ENCODE measurements at places on chromosomes 3 and 15.

DNA sequence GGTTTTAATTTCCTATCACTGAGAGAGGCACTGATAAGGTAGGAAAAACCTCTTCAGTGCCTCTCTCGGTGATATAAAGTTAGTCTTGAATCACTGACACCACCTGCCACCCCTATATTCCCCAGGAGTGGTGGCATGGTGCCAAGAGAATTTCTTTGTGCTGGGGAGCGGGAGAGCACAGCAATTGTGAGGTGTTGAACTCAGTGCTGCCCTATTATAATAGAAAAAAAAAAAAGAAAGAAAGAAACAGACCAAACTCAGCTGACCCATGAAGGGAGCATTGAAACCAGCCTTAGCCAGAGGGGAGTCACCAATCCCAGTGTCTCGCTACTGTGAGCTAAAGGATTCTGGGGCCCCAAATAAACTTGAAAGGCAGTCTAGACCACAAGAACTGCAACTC lies 201.4 kb upstream of the STT3B start:
- peak; percentile 90 for DNase-seq

GRCh38 chr3:39413691-39414420 lies 7.3 kb downstream of the RPSA start:
- DNase-seq: no peak

DNA sequence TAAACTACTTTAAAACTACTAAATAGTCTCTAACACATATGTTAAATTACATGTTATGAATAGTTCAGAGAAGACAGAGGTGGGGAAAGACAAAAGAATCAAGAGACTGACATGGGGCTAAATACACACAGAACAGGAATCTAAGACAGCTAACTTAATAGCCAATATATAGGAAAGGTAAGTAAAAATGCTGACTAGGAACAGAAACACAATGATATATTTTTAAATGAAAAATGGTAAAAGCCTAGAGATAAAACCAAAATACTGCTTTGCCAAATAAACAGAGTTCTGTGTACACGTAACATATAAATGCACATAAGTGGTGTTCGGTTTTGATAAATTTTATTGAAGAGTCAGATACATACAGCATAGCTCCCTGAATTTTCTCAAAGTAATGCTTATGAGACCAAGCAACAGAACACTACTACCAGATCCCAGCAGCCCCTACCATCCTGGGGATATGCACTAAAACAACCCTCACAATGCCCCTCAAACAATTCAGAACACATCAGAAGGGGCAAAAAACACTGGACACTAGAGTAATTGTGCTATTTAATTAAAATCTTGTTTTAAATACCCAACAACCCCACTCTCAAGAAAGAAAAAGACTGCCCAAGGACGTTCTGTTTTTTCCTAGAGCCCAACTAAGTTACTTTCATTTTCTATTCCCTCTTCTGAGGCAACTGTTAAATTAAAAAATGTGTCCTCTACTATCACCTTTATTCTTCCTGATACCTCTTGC lies 121.1 kb downstream of the ADAM10 start:
- DNase-seq: no peak

GRCh38 chr3:94011233-94011711 lies 17.1 kb downstream of the STX19 start:
- no peak for DNase-seq

DNA sequence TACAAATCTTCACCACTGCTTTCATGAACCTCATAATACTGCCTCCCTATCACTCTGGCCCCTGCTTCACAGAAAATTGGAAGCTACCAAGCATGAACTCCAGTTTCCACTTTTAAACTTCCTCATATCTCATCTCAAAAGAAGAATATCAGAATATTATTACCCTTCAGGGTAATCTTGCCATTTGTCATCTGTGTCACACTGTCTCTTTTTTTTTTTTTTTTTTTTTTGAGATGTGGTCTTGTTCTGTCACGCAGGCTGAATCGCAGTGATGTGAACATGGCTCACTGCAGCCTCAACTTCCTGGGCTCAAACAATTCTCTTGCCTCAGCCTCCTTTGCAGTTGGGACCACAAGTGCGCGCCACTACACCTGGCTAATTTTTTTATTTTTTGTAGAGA lies 80.4 kb upstream of the TCF12 start:
- no peak for DNase-seq

- no peak for DNase-seq
Measured at GRCh38 chr3:29397406-29397805, 116.5 kb downstream of the RBMS3 start.

- no peak for DNase-seq
Measured at GRCh38 chr3:179147514-179147872, 664 bp upstream of the PIK3CA start.

DNA sequence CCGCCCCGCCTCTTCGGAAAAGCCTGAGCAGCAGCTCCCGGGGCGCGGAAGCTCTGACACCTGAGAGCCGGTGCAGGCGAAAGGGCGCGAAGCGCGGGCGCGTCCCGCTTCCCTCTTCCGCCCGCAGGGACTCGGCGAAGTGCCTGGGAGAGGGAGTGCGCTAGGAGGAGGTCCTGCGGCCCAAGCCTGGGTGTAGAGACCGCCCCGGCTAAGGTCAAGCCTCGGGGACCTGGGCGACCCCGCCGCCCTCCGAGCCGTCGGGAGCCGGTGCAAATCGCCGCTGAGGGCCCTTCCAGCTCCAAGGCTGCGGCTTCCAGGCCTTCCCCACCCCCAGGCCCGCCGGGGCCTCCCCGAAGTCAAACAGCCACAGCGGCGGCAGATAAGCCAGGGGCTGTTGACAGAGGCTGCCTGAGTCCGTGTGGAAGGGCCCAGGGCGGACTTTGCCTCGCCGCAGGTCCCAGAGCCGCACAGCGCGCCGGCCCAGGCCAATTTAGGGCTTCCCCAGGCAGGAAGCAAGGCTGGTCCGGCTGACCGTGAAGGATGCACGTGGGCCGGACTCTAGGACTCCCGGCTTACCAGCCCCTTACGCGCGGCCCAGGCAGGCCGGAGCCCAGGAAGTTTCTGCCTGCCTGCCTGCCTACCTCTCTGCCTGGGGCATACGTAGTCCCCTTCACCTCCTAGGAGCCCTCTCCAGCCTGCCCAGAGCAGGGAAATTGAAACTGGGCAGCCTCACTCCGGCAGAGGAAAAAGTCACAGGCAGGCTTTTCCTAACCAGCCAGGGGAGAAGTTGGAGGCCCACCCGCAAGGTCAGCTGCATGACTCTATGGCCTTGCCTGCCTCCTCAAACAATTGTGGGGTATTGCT lies 2.3 kb downstream of the ITPKA start:
- no peak for DNase-seq

DNA sequence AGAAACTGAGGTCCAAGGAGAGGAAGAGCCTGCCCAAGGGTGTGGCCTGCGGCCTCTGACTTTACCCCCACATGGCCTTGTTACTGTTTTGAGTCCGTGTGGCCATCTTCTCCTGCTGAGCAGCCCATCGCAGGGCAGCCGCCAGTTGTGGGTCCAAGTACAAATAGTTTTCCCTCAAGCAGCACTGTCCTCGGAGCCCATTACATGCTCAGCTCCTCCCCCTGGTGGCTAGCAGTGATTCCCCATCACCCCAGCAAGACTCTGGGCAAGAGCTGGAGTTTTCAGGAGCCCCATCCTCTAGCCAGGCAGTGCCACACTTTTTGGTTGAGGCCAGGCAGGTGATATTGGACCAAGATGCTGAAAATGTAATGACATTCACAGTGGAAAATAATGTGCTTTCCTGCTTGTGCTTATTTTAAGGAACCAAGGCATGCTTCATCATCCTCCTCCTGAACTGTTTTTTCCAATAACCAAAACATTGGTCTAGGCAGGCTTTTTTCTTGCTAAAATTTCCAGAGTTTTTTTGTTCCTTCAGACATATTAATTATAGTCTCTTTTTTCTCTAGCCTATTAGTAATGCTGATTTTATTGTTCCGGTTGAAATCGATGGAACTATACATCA lies 23.2 kb upstream of the VILL start:
- peak; percentile 17 for DNase-seq

DNA sequence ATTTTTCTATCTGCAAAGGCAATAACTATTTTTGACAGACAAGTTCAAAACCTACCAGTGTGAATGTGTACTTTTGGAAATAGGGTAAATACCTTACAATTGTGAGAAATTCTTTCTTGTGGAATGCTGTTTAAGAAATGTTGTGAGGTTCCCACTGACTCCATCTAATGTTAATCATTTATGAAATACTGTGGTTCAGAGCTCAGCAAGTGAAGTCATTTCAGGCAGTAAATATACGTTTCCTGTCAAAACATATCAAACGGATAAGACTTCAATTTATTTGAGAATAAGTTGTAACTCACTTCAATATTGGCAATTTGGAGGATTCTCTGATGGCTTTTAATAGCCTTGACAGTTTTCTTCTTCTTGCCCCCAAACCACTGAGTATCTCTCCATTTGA lies 16.4 kb downstream of the TAFA4 start:
- DNase-seq: no peak

GRCh38 chr3:61564395-61565059 lies 3.2 kb downstream of the PTPRG start:
- DNase-seq: no peak

DNA sequence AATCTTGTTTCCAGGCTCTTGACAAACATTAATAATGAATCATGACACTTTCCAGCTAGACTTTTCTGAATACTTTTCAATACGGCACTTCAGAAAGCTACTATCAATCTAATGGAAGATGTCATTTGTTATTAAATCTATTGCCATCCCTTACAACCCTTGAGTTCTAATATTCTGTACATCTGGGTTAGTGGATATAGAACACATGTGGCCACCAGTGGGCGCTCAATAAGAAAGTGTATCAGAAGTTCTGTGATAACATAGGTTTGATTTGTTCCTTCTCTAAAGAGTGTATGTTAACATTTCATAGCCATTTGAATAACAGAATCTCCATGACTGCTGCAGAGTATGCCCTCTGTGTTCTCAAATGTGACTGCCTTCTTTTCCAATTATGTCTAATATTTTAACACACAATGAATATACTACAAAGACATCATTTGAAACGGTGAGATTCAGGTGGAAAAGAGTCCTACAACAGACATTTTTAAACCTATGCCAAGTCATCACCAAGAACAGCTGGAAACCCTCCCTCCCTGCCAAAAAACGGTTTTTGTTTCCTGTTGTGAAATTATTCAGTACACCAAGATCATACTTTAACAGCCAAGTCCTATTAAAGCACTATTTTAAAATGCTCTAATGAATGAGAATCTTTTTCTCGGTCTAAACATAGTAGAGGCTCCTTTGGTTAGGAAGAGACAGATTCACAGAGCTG lies 22.2 kb downstream of the ALDH1A2 start:
- peak; percentile 9 for DNase-seq

DNA sequence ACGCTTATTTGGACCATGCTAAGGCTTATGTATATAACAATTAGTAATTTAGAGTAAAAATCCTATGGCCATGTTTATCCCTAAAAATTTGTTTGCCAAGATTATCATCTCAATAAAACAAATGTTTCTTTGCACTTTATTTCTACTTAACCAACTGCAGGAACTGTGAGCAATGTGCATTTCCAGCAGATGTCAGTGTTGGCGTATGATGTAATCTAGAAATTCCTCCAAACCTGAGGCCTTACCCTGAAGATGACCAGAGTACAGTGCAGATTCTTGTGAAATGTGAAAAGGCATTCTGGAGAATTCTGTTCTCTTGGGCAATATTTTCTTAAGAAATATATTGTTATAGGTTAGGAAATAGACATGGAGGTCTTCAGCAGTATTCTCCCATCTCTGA lies 205.9 kb downstream of the MBNL1 start:
- DNase-seq: no peak

DNA sequence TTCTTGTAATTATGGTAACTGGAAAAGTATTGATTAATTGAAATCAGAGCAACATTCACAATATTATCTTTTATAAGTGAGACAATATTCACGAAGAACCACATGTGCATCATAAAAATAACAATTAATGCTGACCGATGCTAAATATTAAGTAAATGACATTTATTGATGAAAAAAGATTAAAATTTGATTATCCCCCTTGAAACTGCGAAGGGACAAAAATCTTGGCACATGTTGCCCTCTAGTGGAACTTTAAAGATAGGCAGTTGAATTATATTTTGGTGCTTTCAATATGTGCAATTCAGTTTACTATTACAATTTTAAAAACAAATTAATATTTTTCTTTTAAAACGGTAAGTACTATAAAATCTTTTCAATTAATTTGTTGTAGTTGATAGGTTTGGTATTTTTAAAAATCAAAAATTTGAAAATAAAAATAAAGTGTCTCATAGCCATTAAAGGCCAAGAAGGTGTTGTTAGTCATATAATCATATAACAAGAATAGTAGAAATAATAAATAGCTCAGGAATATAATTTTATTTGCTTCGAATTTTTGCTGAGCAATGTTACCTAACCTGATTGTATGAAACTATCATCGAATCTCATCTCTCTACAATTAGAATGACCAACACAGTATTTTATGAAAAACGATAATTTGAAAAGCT lies 270.2 kb downstream of the ROBO1 start:
- DNase-seq: peak; percentile 21

GRCh38 chr15:52098323-52098722 lies 14.3 kb downstream of the BCL2L10 start:
- DNase-seq: no peak

DNA sequence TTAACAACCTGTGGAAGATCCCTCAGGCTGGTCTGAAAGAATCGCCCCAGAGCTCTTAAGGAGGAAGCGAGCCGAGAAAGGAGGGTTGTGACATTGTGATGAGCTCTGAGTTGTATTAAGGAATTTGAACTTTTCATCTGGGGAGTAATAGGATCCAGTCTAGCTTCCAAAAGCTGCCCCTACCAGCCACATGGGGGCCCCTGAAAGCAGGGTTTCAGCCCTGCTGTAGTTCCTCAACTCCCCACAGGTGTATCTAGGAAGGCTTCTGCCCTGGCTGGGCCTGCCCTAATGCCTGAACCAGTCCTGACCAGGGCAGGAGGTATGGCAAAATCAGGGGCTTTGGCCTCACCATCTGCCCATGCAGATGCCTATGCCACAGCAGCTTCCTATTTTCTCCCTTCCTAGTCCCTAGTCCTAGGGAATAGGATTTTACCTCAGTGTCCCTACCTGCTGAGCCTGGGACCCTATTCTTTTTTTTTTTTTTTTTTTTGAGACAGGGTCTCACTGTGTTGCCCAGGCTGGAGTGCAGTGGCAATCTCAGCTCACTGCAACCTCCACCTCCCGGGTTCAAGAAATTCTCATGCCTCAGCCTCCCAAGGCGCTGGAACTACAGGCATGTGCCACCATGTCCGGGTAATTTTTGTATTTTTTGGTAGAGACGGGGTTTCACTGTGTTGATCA lies 5.0 kb upstream of the AP3S2 start:
- peak; percentile 9 for DNase-seq

DNA sequence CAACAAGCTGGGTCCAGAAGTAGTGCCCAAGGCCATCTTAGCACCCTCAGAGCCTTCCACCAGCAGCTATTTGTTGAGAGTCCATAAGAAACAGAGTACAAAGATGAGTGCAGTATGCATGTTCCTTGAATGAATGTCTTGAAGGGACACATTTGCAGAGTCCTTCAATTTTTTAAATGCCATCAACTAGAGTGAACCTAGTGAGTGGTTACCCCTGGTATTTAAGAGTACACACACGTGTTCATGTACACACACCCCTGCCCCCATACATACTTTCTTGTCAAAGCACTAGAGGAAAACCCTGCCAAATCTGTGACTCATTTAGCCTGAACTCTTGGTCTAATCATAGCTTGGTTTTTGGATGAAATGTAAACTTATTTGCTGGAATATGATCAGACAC lies 84.5 kb upstream of the GALNT15 start:
- no peak for DNase-seq
